ENCODE measurements at places on chromosomes 5 and 9. TPM values are rescaled to one million over a fixed set of nuclear protein-coding genes. Genes with fewer than 3 reads are reported as not detected.

ARHGEF39 gene
- total RNA-seq, result 26.6 TPM

DNA sequence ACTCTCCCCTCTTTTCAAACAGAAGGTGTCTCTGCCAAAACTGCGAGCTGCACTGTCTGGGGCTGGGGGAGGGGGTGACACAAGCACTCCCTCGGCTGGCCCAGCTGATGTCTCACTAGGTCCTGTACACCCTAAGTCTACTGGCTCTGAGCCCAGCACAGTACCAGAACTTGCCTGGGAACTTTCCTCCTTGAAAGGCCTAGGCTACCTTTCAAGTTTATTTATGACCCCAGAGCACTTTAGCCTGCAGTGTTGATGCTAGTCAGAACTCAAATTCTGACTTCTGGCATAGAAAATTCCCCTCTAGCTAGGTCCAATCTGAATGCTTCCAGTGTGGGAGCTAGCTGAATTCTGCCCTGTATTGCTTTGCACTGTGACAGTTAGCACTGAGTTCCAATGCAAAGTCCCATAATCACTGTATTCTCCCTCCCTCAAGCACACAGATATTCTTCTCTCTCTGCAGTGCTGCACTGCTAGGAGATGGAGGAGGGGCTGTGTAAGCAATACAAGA is 10.5 kb downstream of the LURAP1L start:
- DNase-seq, result no peak

- no peak for DNase-seq
Measured at GRCh38 chr9:101702257-101702656, 36.2 kb downstream of the GRIN3A start.

DNA sequence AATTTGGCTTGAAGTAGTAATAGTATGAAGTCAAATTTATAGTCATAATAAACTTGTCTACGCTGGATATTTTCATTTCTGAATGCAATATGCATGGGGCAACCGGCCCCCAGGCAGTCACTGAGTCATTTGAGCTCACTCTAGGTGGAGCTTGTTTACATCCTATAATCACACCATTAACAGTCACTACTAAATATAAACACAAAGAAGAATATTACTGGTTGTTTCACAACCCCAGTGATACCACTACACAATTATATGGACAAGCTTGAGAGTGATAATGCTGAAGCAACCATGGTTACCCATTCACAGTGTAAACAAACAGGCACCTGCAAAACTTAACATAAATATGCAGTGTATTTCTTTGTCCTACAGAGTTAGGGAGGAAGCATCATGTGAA is 68.7 kb downstream of the MARCHF3 start:
- DNase-seq, result no peak

GRCh38 chr9:133986774-133987445 is 5.2 kb downstream of the VAV2 start:
- no peak for DNase-seq

FSD1L gene
- total RNA-seq, result 4.6 TPM

DNA sequence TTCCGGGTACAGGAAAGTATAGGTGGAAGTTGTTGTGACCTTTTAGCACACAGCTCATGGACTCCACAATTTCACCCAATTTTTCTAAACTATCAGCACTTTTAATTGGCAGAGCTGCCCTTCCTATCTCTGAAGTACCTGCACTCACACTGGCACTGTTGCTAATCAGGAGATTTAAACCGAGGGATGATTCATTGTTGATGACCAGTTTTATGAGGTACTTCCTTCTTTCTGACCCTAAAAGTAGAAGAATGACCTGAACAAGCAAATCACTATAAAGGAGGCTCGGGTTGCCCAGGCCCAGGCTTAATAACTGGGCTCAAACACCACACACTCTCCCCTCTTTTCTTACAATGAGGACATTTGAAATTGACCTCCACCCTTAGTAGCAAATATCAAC is 105.9 kb downstream of the KCNN2 start:
- no peak for DNase-seq

- no peak for DNase-seq
Measured at GRCh38 chr9:72952914-72953313, at the start of gene ALDH1A1. TSS of gene ALDH1A1 (minus strand) at chr9:72953053. CDS start at chr9:72953000, 53 bp downstream.

SLC4A9 gene
- total RNA-seq, result 0.76 TPM

DNA sequence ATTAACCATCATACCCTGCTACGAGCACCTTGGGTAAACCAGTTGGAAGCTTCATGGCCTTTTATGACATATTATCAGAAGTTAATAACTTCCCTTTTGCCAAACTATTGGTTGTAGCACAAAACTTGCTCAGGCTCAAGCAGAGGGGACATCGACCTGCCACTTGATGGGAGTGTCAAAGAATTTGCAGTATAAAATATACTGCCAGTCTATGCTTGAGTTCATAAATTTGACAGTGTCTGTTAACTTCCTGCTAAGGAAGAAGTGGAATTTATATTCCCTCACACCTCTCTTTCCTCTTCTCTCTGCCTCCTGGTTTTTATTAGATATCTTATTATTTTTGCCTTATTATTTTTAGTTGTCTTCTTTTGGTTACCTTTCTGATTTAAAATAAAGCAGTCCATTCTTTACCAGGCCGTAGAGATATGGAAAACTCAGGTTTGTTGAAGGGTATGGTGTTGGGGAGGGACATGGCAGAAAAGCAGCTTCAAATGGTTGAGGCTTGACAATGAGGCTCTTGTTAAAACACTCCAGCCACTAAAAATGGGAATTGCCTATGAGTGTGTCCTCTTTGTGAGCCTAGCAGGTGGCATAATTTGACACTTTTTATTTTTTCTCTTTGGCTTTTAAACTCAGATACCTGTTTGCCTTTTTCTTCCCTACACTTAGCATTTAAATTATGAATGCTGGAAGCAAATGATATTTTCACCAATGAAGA is 298.0 kb downstream of the DOCK8 start:
- DNase-seq, result no peak
